ENCODE measurements at places on chromosomes 12 and 14.

GRCh38 chr14:77284466-77284865, 13.5 kb upstream of the NGB start:
- no peak for DNase-seq

- DNase-seq, result no peak
Measured at GRCh38 chr12:2064071-2064507, 11.3 kb downstream of the CACNA1C start.

DNA sequence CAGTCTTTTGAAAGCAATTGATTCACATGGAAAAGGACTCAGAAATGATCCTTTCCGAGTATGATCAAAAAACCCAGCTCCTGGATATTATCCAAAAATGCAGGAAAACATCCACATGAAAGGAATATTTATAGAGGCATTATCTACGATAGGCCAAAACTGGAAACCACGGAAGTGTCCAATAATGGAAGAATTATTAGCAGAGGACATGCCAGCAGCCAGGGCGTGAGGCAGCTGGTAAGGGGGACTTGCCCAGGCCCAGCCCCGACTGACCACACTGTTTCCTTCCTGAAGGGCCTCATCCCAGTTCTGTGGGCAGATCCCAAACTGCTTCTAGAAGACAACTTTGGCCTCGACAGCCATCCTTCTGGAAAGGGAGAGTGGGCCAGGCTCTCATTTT, 20.5 kb downstream of the ACTN1 start:
- DNase-seq, result no peak

DNA sequence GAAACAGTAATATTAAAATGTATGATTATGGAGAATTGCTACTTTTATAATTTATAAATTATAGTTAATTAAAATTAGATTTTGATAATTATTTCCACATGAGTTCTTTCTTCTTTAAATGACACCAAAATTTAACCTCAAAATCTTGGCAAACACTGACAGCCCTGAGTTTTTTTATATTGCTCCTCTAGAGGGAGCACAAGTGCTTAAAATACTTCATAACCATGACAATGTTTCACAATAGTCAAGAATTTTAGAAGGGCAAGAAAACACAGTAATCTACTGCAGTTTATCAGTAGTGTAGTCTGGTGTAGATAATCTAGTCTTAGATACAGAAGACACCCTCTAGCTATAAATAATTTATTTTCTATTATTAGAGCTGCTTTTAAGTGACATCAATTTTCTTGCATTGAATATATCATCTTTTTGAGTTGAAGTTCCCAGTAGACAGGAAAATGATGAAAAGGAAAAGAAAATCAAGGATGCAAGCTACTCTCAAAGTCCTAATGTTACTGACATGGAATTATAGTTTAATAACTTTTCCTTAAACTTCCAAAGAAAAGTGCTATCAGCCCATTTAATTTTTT, 14.3 kb upstream of the PTGER2 start:
- DNase-seq, result peak; percentile 65

GRCh38 chr14:75673345-75674035, 12.4 kb downstream of the TTLL5 start:
- DNase-seq, result no peak

- DNase-seq, result no peak
Measured at GRCh38 chr14:24281636-24282035, 10.2 kb upstream of the RABGGTA start.

- no peak for DNase-seq
Measured at GRCh38 chr14:53401646-53402045, 248.5 kb upstream of the DDHD1 start.

GRCh38 chr14:75578786-75579337, 442 bp downstream of the FLVCR2 start:
- DNase-seq, result no peak

- DNase-seq, result no peak
Measured at GRCh38 chr14:69672356-69672755, 61.0 kb downstream of the SUSD6 start.

- no peak for DNase-seq
Measured at GRCh38 chr12:3759878-3760277, 7.0 kb upstream of the CRACR2A start.

DNA sequence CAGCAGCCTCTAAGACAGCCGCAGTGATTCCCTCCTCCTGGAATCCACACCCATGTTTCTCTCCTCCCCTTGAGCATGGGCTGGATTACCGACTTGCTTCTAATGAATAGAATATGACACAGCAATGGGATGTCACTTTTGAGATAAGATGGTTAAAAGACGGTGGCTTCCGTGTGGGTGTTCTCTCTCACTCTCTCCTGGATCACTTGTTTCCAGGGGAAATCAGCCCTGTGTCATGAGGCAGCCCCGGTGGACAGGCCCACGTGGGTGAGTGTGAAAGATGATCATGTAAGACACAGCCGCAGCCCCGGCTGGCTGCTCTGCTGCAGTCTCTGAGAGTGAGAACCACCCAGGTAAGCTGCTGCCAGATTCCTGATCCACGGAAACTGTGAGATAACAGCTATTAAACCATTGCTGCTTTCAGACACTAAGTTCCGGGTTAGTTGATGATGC, 10.7 kb downstream of the MOAP1 start:
- no peak for DNase-seq

- DNase-seq, result no peak
Measured at GRCh38 chr12:57850854-57851430, 4.4 kb upstream of the CTDSP2 start.

GRCh38 chr14:70887207-70887681, 20.0 kb upstream of the PCNX1 start:
- no peak for DNase-seq

DNA sequence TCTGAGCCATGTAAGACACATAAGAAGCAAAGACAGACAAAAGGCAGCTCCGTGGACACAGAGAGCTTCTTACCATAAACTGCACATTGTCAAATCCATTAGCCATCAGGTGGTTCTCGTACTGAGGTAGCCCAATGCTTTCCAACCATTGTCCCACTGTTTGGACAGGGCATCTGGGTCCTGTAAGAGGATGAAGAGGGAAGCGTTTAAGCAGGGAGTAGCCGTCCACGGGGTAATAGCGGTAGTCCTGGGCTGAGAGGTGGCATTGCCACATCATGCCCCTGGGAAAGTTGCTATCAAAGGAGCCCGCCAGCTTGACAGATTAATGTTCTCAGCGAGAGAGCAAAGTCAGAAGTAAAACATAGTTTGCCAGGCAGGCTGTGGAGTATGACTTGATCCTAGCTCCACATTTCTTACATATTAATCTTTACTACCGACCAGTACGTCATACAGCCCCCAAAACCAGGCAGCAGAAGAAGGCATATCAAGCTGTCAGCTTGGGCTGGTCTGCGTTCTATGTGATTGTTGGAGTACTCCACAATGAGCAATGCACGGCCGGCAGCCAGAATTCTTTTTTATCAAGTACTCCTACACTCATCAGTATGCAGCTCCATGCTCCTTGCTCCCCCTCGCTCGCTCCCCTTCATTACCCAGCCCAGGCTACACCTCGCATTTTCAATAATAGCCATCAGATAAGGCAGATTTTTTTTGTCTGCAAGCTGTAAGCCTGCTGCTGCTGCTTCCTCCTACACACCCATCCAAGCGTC, 493.2 kb upstream of the GARIN6 start:
- DNase-seq, result no peak

DNA sequence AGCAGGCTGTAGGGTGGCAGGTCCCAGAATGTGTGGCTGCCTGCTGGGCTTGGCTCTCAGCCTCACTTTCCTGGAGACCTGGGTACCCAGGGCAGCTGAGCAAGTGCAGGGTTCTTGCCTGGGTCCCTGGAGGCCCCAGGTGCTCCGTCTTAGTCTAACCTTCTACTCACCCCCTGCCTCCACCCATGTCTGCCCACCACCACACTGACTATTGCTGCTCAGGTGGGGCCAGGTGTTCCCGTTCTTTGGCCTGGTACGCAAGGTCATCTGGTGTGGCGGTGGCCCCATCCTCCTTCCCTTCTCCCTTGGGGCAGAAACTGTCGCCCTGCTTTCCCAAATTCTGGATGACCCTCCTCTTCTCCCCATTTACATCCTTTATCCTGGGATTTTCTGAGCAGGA, 319.9 kb downstream of the TMEM121 start:
- DNase-seq, result no peak

- DNase-seq, result no peak
Measured at GRCh38 chr12:54689034-54689372, 40.8 kb upstream of the DCD start.

GRCh38 chr12:104957719-104958000, 430 bp downstream of the SLC41A2 start:
- no peak for DNase-seq

- no peak for DNase-seq
Measured at GRCh38 chr12:116892349-116893140, 11.3 kb upstream of the HRK start.

GRCh38 chr14:33406766-33407165, 468.1 kb downstream of the NPAS3 start:
- DNase-seq, result no peak

DNA sequence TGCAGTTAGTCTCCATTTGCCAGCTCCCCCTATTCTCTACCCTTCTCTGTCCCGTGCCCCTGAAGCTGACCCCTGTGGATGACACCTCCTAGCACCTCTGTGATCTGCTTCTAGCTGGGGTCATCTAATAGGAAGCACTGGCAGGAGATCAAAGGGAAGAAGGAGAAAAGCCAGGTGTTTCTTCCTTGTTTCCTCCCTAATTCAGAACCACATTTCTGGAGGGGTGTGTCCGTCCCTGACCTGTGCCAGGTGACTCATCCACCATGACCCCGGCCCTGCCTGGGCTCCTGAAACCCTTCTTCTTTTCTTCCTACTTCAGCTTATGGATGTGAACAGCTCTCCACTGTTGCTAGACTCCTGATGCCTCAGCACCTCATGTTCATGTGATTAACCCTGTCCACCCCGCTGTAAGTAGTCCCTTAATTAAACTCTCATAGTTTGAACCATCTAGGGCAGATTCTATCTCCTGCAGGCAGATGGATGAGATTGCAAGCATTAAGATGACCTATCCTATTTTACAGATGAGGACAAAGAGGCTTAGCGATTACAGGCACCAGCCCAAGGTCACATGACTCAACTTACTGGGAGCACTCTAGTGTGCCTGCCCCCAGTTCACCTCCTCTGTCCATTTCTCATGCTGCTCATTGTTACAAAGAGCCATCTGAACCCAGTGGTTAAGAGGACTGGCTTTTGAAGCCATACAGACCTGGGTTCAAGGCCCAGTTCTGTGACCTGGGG, 770.5 kb downstream of the MED13L start:
- no peak for DNase-seq

GRCh38 chr12:2137711-2138110, 84.9 kb downstream of the CACNA1C start:
- DNase-seq, result no peak

DNA sequence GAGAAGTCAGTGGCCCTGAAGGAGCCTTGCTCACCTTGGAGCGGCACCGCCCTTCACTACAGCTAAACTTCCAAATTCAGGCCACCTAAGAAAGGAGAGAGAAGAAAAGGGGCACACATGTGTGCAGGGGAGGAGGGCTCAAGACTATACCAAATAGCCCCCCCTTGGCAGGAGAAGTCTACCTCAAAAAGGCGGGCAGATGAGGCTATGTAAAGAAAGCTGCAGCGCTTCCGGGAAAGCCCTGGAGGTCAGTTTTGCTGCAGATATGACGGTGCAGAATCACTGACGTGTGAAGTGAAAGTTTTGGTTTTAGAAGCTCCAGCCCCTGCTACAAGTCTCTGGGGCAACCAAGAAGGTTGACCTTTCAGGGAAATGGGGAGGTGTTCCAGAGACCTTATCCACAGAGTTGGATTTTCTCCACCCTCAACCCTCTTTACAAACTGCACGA, 48.2 kb upstream of the PNMA1 start:
- no peak for DNase-seq

- no peak for DNase-seq
Measured at GRCh38 chr12:132329036-132329719, at the start of gene GALNT9. Gene GALNT9, minus strand, starts transcription at chr12:132329589. Its CDS starts 386 bp downstream, at chr12:132329203.

DNA sequence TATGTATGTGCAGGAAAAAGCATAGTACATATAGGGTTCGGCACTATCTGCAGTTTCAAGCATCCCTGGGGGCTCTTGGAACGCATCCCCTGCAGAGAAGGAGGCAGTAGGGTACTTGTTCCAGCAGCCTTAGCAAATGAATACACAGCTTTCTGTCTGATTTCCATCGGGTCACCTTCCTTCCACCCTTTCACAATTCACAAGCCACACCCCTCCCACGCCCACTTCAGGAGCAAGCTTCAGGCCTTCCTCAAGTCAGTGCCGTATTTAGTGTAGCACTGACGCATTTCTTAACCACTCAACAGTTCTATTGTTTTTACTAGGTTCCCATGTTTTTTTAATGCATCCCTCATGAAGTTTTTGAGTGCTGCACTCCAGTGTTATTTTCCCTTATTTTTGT, 64.2 kb downstream of the CLMN start:
- DNase-seq, result peak; percentile 54

DNA sequence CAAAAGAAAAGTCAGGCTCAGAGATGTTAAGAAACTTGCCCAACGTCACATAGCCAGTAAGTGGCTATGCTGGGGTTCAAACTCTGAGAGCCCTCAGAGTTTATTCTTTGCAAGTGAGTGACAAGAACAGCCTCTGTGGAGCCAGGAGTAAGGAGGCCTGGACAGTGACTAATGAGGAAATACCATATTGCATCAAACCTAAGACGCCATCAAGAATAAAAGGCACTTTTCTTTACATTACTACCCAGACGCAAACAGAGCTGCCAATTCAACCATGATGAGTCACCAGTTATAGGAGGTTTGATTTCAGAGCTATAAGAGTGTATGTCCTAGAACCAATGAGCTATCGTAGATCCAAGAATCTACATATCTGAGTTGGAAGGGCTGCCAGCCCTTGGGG, 9.4 kb downstream of the TNFRSF1A start:
- no peak for DNase-seq

- DNase-seq, result no peak
Measured at GRCh38 chr12:43011383-43011926, 421.9 kb upstream of the PRICKLE1 start.

DNA sequence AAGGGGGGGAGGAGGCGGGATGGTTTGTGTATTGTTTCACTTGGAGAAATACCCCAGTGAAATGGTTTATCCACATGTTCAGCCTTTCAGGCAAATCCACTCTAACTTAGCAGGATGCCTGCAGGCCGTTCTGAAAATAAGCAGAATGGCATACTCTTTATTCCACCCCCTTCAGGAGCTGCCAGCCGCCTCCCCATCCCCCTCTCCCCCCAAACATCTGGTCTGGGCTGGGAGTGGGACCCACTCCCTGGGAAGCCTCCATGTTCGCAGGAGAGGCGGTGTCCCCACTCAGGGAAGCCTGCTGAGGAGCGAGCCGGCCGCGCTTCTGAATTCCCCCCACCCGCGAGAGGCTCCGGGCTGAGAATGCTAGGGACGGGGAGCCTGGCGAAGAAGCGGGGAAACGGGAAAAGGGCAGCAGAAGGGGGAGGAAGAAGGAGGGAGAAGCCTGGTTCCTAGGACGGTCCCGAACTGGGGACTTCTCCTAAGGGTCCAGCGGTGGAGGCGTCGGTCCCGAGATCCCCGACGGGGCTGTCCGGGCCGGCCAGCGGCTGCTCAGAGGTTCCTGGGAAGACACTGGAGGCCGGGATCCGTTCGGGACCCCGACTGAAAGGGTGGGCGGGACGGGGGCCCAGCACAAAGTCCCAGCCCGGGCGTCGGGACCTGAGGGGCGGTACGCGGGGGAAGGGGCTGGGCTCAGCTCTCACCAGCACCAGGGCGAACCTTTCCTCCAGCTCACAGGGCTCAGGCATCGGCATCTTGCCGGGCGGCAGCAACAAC, 666 bp downstream of the FMNL3 start:
- peak; percentile 57 for DNase-seq

GRCh38 chr14:38616959-38617358, 361.1 kb upstream of the CLEC14A start:
- DNase-seq, result no peak

Measured in skin of body (tissue), 3 donors.